ENCODE measurements at places on chromosomes 13 and 19. TPM values are rescaled to one million over a fixed set of nuclear protein-coding genes. Genes with fewer than 3 reads are reported as not detected.

DNA sequence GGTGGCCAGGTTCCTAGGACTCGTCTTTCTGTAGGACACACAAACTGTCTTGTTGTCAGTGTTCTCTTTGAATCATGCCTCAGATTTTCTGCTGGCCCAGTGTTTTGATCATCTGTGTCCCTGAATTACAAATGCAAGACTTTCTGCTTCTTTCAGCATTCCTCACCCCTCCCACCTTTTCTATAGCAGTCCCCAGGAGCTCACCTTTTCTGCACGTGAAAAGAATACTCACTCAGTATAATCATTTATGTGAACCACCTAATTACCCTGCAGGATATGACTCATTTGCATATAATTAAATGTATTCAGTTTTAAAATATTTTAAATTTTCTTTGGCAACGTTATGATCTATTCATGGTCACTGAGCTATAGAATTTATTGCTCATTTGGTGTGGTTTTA is 389.2 kb downstream of the ITGBL1 start:
- no peaks in the 10 kb centered on the region for H3K4me1 ChIP-seq
- no peak overlapping the region for H3K27ac ChIP-seq
- no peaks in the 10 kb centered on the region for H3K27me3 ChIP-seq
- no peak overlapping the region for H3K4me3 ChIP-seq

- H3K27ac ChIP-seq = no peak overlapping the region
- H3K27me3 ChIP-seq = no peaks in the 10 kb centered on the region
- DNase-seq = peak; percentile 91
- no peak overlapping the region for H3K4me3 ChIP-seq
- H3K4me1 ChIP-seq = no peaks in the 10 kb centered on the region
Observed at GRCh38 chr19:38304866-38305429, 897 bp downstream of the C19orf33 start.

- H3K36me3 ChIP-seq = peaks cover 19% of the 10 kb centered on the region
- H3K4me1 ChIP-seq = peaks cover 25% of the 10 kb centered on the region
- peak overlapping the region; percentile 98 for H3K4me3 ChIP-seq
- peak; percentile 29 for DNase-seq
- H3K27ac ChIP-seq = peak overlapping the region; percentile 92
Observed at GRCh38 chr19:5621311-5621944, 1.1 kb downstream of the SAFB2 start.

GRCh38 chr13:36758345-36758744 is 60.7 kb upstream of the RFXAP start:
- H3K27ac ChIP-seq = no peak overlapping the region
- no peaks in the 10 kb centered on the region for H3K4me1 ChIP-seq
- no peak for DNase-seq
- H3K4me3 ChIP-seq = no peak overlapping the region

- no peaks in the 10 kb centered on the region for H3K4me1 ChIP-seq
- H3K36me3 ChIP-seq = no peaks in the 10 kb centered on the region
- peak overlapping the region; percentile 35 for H3K27ac ChIP-seq
- H3K4me3 ChIP-seq = peak overlapping the region; percentile 50
- no peaks in the 10 kb centered on the region for H3K27me3 ChIP-seq
Observed at GRCh38 chr13:100533588-100534041, 55.0 kb downstream of the GGACT start.

GRCh38 chr13:71589032-71589431 is 278.0 kb downstream of the DACH1 start:
- no peaks in the 10 kb centered on the region for H3K27me3 ChIP-seq
- H3K4me1 ChIP-seq = no peaks in the 10 kb centered on the region
- no peak for DNase-seq
- no peaks in the 10 kb centered on the region for H3K36me3 ChIP-seq
- H3K4me3 ChIP-seq = no peak overlapping the region

GRCh38 chr19:8030960-8031359 is 21.6 kb upstream of the CCL25 start:
- DNase-seq = no peak
- no peaks in the 10 kb centered on the region for H3K27me3 ChIP-seq

RNF17 gene
- not detected for total RNA-seq

NTF4 gene
- 0.28 TPM for total RNA-seq

SIGLECL1 gene
- not detected for total RNA-seq

ZNF726 gene
- total RNA-seq = 6.4 TPM

CGB5 gene
- total RNA-seq = not detected

LHFPL6 gene
- total RNA-seq = 59.2 TPM
